ENCODE measurements at places on chromosomes 6 and 20.

GRCh38 chr20:49945701-49946477 lies 9.7 kb downstream of the RNF114 start:
- DNase-seq: no peak

DNA sequence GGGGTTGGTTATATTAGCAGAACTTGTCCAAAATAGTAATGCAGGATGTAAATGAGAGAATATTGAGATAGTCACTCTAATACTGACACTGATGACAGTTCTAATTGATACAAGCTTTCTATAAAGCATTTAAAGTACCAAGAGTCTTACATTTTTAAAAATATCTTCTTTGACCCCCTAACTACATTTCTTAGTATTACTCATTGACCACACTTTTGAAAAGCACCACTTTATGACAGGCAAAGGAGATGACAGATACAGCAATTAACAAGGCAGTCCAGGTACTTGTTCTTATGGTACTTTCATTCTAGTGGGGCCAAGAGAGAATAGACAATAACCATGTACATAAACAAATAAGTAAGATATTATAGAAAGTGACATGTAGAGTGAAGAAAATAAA lies 139.4 kb upstream of the EYA4 start:
- no peak for DNase-seq

GRCh38 chr20:58023346-58023745 lies 205.1 kb downstream of the ANKRD60 start:
- DNase-seq: no peak

- DNase-seq: no peak
Observed at GRCh38 chr6:34709386-34709785, 12.8 kb upstream of the ILRUN start.

- DNase-seq: no peak
Observed at GRCh38 chr6:149289192-149289781, 28.2 kb upstream of the TAB2 start.

DNA sequence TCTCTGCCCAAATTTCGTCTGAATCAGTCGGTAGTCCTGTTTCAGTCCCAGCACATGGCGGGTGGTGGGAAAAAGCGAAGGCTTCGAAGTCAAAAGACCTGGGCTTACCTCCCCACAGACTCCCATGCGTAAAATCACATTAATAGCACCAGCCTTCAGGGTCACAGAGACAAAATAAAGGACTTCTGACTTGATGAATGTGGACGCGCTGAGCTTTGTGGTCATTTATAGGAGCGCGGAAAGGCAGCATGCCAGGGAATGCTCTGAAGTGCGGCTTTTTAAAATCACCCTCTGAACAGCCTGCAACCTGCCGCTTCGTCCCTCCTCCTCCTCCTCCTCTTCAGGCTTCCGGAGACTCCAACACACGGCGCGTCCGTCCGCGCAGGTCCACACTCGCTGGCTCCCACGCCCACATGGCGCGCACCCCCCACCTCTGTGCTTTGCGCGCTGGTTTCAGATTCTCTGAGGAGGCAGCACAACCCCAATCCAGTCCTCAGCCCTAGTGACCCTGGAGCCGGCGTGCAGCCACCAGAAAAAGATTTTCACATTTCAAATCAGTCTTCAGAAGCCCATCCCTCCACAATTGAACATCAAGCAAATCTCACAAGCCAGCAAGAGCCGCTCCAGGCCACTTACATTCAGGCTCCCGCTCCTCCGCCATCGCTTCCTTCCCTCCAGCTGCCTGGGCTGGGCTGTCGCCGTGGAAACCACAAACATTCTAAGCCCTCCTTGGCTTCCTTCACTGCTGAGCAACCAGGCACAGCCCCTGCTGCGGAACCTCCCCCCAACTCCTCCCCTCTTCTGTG lies at the start of gene C6orf118:
Gene C6orf118, minus strand, starts transcription at position 680 of the 806 bp plus-strand sequence. Its CDS starts 19 bp downstream, at position 661.
- DNase-seq: no peak

GRCh38 chr6:47934023-47934422 lies 152.2 kb downstream of the OPN5 start:
- DNase-seq: no peak

GRCh38 chr6:82017773-82018172 lies 229.8 kb downstream of the IBTK start:
- no peak for DNase-seq

DNA sequence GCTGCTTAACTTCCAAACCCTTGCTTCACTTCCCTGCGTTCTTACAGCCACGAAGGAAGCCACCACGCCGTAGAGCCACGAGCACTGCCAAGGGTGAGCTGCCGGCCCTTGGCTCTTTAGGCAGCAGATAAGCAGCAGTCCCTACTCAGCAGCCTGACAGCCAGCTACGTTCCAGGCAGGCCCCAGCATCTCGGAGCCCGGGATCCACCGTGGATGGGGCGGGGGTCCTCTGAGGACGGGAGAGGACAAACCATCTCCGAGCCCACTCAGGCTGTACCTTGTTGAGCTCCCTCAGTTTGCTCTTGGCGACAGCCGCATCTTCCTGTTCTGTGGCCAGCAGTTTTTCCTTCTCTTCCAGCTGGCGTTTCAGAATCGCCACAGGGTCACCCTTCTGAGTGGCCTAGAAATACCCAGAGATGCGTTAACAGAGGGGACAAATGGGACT lies 40.5 kb downstream of the RRBP1 start:
- DNase-seq: no peak

DNA sequence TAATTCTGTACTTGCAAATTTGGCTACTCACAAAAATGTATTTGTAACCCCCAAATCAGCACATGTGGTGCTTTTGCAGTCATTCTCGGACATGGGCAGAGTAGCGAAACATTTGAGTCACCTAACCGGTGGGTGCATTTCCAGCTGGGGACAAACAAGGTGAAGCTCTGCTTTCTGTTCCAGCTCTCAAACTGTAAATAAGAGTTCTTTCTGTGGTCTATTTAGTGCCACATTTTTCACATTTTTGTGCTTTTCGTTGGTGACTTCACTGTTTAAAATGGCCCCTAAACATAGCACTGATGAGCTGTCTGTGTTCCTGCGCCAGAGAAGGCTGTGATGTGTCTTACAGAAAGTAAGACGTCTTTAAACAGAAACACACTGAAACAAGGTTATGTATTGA lies 244.5 kb downstream of the CDC5L start:
- DNase-seq: no peak

DNA sequence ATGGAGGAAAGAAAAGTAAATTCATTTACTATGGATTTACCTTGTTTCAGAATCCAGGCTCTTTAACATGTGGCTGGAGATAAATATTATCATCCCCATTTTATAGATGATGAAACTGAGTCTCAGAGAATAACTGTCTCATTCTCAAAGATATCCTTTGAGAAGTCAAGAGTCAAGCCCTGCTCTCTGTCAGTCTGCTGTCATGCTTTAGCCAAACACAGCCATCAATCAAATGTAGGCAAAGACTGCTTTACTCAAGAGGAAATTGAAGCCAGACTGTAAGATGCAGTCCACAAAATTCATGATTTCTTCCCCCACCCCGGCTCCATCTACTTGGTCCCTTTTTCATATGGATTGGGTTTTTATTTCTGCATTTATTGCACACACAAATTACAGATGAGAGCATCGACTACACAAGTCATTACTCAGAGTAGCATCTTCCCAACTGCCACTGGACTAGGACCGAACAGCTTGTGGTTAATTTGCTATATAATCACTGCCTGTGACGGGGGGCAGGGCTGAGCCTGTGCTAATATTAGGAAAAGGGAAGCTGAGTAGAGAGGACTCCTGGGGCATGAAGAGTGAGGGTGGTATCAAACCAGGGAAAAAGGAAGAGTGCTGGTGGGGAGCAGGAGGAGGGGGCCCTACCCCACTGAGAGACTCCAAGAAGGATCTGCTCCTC lies 102.7 kb upstream of the TOP1 start:
- DNase-seq: no peak

DNA sequence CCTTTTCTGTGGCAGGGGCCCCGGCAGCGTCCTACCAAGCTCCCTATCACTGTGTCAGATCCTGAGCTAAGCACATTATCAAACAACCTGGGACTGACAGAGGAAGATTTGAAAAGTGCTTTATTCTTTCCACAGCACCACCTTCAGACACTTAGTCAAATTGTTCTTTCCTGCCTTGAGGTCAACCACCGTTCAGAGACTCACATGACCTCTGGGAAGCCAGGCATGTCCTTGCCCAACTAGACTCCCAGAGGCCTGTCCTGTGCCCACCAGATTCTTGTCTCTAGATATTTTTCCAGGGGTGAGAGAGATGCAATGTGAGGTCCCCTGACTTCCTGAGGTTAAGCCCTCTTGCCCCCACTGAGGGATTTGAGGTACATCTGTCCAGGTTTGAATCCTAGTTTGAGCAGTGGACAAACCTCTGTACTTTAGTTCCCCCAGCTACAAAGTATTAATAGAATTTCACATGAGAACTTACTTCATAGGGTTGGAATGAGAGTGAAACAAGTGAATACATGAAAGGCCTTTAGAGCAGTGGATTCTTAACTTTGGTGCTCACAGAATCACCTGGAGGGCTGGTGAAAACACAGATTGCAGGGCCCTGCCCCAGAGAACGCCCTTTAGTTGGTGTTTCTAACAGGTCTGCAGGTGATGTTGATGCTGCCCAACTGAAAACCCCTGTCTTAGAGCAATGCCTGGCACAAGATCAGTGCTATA lies 179.8 kb downstream of the CLIC5 start:
- DNase-seq: no peak

DNA sequence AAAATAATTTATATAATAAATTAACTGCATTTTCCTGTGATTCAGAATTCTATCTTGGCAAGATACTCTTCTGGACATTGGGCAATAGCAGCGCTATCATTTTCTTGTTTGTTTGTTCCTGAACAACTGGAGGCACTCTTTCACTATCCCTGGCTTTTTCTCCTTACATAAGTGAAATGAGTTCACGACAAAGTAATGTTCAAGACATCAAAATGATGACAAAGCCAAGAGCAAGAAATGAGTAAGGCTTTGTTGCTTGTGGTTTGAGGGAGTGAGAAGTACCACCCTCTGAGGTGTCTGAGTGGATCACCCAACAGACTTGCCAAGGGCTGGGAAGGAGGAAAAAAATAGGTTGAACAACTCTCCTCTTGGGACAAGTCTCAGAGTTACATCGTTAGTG lies 466.6 kb upstream of the JAG1 start:
- no peak for DNase-seq

- DNase-seq: no peak
Observed at GRCh38 chr20:54837226-54837625, 361.8 kb downstream of the DOK5 start.

GRCh38 chr20:50145566-50145965 lies 8.0 kb downstream of the PEDS1 start:
- DNase-seq: no peak

- DNase-seq: no peak
Observed at GRCh38 chr6:151338651-151339200, 52.6 kb downstream of the ZBTB2 start.

- DNase-seq: no peak
Observed at GRCh38 chr6:31689249-31690110, 8.6 kb upstream of the LY6G5C start.

DNA sequence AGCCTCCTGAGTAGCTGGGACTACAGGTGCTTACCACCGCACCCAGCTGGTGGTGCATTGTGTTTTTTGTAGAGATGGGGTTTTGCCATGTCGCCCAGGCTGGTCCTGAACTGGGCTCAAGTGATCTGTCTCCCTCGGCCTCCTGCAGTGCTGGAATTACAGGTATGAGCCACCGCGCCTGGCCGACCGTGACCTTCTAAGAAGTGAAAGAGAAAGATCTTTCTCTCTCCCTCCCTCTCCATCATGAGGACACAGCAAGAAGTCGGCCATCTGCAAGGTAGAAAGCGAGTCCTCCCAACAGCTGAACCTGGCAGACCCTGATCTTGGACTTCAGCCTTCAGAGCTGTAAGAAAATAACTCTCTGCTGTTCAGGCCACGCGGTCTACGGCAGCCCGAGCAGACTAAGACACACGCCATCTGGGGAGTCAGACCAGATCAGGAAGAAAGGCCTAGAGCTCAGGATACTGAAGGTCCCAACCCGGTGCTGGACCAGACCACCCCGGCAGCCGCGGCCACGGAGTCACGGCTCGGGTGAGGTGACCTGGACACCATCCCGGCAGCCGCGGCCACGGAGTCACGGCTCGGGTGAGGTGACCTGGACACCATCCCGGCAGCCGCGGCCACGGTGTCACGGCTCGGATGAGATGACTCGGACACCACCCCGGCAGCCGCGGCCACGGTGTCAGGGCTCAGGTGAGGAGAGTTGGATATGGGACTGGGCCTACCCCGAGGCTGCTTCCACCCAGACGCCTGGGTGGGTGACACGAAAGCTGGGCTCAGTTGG lies 9.6 kb downstream of the GMEB2 start:
- DNase-seq: no peak

DNA sequence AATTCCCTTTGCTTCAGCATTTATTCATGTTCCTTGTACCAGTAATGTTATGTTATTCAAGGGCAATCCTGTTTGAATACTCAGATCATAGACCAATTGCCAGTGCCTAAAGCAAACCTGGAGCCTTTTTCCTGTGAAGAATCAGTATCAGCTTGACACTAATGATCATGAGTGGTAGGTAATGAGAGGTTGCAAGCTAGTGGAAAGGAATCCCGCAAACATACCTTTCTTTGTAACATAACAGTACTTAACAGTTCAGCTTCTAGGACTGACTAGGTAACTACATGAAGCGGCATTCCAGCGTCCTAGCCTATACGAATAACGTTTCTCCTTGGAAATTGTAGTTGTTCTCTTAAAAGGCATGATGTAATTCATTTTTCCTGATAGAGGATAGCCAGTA lies 253.7 kb downstream of the TMEM242 start:
- DNase-seq: no peak

DNA sequence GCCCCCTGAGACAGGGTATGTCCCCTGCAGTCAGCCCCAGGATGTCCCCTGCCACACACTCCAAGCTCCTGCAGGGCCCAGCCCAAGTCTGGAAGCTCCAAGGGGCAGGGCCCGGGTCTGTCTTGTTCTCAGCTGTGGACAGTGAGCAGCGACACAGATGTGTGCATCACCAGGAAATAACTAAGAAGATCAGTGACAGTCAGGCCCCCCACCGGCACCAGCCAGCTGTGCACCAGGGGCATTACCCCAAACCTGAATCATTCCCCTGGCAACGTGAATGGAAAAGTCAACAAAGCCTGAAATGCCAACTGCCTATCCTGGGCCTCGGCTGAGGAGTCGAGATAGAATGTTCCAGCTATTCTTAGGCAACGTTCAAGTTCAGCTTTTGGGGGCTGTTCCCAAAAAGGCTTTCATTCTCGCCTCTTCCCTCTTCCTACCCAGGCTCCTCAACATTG lies 105.0 kb downstream of the PREX1 start:
- DNase-seq: no peak
